ENCODE measurements at places on chromosomes 7 and 10.

- no peak for DNase-seq
Measured at GRCh38 chr10:25661632-25662031, 272.4 kb upstream of the MYO3A start.

DNA sequence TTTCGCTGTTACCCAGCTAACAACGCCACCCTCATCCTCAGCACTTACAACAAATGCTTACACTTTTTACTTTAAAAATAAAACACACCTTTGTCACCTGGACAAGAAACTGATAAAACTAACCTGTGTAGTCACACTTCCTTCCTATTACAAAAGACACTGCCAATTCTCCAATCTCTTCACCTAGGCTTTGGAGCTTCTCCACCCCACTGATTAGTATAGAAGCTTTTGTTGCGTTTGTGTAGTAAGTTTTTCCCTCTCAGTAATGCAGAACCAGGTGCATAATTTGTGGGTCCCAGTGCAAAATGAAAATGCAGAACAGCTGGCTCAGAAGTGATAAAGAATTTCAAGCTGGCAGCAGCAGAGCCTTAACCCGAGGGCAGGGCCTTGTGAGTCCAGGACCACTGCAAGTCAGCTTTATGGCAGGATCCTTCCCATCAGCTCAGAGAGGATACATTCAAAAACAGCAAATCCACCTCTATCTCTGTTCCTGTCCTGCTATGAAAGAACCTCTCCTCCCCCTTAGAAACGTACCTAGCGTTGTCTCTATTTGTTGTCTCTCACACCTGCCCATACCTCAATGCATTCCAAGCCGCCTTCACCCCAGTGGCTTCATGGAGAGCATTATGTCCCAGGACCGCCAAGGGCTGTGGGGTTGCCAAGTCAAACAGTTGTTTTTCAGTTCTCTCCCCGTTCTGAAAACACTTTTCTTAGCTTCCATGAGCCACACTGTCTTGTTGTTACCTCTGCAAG lies 40.3 kb upstream of the EGFR start:
- peak; percentile 87 for DNase-seq

- DNase-seq: no peak
Measured at GRCh38 chr7:92034116-92034515, 93.5 kb downstream of the AKAP9 start.

- no peak for DNase-seq
Measured at GRCh38 chr7:78953090-78953489, 500.4 kb downstream of the MAGI2 start.

DNA sequence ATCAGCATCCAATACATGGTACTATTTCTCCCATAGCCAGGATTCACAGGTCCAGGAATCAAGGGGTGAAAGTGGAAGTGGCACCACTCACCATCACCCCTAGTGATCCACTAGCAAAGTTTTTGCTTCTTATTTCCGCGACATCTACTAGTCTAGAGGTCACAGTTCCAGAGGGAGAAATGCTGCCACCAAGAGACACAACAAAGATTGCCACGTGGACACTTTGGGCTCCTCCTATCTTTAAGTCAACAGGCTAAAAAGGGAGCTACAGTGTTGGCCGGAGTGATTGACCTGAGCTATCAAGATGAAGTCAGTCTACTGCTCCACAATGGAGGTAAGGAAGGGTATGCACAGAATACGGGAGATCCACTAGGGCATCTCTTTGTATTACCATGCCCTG lies 178.2 kb downstream of the AKR1D1 start:
- no peak for DNase-seq

- DNase-seq: no peak
Measured at GRCh38 chr10:75097666-75098285, 13.7 kb upstream of the SAMD8 start.

DNA sequence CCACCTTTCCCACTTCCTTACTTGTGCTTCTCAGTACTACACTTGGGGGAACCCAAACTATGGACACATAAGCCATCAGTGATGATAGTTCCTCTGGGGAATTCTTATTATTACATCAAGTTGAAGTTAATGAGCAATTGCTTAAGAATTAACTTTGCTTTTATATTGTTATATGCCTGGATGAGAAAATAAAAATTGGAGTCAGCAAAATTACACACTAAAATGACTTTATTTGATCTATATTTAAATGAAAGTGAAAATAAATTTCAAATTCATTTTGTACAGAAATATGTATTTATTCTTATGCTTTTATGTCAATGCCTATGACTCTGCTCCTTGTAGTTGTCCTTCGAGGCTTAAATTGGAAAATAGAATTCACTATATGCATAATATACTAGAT lies 149.4 kb upstream of the KCND2 start:
- DNase-seq: no peak

- no peak for DNase-seq
Measured at GRCh38 chr7:43546231-43546630, 36.7 kb upstream of the STK17A start.

DNA sequence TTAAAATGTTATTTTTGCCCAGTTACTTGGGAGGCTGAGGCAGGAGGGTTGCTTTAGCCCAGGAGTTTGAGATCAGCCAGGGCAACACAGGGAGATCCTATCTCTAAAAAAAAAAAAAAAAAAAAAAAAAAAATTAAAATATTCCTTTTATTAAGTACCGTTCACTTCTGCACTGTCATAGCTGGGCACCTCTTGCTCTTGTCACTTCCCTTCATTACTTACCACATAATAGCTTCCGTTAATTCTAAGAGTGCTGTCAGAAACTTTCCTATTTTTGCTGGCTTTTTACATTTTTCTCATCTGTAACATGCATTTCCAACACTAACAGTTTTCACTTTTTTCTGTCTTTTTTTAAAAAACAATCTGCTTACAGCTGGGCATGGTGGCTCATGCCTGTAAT lies 132.9 kb downstream of the PIP4K2A start:
- DNase-seq: no peak

GRCh38 chr10:806451-807162 lies 117.1 kb upstream of the DIP2C start:
- no peak for DNase-seq

DNA sequence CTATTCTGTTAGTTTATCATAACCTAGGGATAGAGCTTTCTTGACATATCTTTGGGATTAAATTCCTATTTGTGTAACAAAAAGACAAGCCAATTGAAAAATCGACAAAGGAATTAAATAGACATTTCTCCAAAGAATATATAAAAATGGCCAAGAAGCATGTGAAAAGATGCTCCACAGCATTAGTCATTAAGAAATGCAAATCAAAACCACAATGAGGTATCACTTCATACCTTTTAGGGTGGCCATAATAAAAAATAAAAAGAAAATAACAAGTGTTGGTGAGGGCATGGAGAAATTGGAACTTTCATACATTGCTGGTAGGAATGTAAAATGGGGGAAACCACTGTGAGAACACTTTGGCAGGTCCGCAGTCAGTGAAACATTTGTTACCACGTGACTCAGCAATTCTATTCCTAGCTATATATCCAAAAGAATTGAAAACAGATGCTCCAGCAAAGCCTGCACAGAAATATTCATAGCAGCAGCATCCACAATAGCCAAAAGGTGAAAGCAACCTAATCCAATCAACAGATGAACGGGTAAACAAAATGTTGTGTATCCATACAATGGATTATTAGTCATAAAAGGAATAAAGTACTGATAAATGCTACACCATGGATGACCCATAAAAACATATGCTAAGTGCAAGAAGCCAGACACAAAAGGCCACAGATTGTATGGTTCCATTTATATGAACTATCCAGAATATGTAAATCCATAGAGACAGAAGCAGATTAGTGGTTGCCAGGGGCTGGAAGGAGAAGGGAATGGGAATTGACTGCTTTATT lies 20.5 kb downstream of the SPAG6 start:
- DNase-seq: no peak

DNA sequence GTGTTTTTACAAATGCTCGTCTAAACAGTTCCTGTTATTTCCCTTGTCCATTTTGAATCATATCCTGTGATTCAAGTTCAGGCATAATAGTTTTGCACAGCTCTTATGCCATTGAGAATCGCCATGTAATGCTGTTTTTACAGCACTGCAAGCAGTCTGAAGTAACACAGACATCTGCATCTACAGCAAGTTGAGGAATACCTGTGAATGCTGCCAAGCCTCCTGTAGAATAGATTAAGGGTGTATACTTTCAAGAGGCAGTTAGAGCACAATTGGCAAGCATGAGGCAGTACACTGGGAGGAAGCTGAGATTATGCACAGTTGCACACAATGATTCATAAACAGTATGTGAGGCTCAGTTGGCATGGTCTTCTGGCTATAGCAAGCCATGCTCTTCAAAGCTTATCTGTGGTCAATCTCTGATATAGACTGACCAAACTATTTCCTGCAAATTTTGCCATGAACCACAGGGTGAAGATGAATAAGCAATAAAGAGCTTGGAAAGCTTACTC lies 121.9 kb upstream of the AKR1E2 start:
- no peak for DNase-seq

DNA sequence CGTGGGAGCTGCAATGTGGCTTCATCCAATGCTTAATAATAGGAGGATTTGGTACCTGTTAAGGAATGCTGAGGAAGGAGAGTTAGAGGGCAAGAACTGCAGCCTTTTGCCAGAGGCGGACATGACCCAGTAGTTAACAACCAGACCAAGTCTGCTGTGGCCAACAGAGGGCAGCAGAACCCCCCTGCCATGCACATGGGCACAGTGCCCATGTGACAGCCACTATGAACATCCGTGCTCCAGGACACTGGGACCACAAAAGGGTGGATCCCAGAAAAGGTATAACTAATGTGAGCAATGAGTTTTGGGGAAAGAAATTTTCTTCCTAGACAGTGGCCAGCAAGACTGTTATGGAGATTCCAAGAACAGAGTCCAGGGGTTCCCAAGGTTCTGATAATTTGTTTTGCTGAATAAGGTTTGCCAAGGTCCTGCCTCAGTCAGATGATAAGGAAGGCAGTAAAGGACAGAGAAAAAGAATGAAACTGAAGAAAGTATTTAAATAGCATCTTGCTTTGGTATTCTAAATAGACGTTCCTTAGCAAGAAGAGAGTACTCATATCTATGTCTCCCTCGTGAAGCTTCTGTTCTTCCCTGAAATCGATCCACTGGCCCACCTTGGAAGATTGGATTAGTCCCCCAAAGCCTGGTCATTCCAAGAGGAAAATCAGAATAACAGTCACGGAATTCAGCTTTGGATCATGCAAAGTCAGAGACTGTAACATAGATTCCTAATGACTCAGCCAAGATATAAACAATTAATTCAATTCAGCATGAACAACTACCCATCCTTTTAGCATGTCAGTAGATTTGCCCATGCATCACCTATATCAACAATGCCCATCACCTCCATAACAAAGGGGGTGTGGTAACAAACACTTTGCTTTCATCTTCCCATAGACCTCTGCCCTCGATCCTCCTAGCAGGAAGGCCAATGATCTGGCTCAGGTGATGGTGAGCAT lies 56.0 kb downstream of the LGI1 start:
- no peak for DNase-seq

- peak; percentile 93 for DNase-seq
Measured at GRCh38 chr7:152464312-152465118, 28.7 kb upstream of the KMT2C start.

GRCh38 chr7:28348636-28349035 lies 63.7 kb upstream of the CREB5 start:
- DNase-seq: no peak

DNA sequence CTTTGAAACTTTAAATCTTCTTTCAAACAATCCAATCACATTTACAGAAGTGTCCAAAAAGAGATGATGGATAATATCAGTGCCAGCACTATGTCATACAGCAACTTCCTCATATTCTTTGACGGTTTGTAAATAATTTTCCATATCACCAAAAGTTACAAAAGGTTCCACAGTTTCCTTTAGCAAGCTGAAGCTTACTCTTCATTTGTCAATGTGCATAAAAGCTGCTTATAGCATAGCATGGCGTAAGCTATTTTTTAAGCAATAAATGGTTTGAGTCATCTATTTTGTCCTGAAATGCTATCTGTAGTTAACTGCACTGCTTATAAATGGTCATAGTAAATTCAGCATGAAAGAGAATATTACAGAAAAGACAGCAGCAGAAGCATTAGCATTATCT lies 95.1 kb downstream of the ETV1 start:
- DNase-seq: no peak

DNA sequence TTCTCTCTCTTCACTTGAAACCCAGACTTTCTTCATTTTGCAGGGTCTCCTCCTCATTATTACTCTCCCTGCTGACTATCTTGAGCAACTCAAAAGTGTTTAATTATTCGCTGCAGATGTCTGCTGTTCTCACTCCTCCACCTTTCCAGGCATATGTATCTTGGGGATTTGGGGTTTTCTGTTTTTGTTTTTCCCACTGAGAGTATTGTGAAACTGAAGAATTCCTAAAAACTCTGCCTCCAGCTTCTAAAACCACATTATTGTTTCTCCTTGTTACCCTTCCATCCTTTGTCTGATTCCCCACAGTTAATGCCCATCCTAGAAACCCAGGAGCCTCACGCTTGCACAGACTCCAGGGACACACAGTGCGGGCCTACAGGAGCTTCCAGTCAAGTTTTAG lies 51.3 kb downstream of the WNT2 start:
- no peak for DNase-seq

GRCh38 chr7:76259124-76260093 lies 43.1 kb upstream of the HSPB1 start:
- DNase-seq: no peak

DNA sequence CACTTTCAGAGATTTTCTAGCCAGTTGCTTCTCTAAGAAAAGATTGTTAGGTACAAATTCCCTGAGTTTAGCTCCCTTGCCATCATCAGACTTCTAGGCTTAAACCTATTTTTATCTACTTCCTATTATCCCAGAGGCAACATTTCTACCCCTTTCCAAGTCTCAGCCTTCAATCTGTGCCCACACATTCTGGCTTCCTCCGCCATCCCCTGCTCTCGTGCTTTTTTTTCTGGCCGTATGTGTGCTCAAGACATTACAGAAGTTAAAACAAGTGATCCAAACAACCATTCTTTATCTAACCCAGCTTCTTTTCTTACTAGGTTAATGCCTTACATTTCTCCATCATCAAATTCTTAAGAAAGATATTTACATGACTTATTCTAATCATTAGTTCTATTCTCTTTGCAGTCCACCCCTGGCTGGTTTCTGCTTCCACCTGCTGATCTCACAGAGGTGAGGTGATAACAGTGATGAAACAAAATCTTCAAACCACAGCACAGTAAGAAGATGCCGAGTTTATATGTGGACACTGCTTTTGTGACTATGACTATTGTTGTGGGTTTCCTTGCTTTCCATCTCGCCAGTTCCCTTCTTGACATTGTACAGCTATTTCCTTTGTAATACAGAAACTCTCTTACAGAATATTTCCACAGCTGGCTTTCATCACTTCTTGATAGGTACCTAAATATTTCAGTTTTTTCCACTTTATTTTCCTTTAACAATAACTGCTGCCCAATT lies 18.3 kb upstream of the CDK6 start:
- DNase-seq: no peak

GRCh38 chr10:110516815-110517492 lies 19.2 kb downstream of the DUSP5 start:
- DNase-seq: no peak

GRCh38 chr10:129057856-129058663 lies 409.0 kb upstream of the MGMT start:
- peak; percentile 89 for DNase-seq

GRCh38 chr7:98910427-98910826 lies 32.1 kb downstream of the TRRAP start:
- no peak for DNase-seq
